DMS153 (cell line): ENCODE measurements at places on chromosomes 7 and 10.

- DNase-seq: no peak
Measured at GRCh38 chr7:157521061-157521731, 184.4 kb downstream of the DNAJB6 start.

- DNase-seq: no peak
Measured at GRCh38 chr7:31500656-31501055, 13.2 kb upstream of the ITPRID1 start.

- no peak for DNase-seq
Measured at GRCh38 chr10:131963350-131963749, 18.4 kb downstream of the BNIP3 start.

- no peak for DNase-seq
Measured at GRCh38 chr10:58718596-58718995, 205.9 kb downstream of the BICC1 start.

DNA sequence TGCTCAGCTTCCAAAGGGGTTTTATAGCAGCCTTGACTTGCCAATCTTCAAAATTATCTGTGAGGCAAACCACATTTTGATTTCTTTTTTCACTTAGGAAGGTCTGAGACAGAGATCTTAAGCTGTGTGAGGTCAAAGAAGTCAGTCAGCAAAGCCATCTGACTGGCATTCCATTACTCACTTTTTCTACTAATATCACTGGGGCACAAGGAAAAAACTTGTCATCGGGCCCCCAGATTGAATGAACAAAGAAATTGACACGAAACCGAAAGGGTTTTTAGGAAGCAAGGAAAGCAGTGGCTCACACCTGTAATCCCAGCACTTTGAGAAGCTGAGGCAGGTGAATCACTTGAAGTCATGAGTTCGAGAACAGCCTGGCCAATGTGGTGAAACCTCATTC is 78.5 kb upstream of the FRMD4A start:
- DNase-seq: no peak

DNA sequence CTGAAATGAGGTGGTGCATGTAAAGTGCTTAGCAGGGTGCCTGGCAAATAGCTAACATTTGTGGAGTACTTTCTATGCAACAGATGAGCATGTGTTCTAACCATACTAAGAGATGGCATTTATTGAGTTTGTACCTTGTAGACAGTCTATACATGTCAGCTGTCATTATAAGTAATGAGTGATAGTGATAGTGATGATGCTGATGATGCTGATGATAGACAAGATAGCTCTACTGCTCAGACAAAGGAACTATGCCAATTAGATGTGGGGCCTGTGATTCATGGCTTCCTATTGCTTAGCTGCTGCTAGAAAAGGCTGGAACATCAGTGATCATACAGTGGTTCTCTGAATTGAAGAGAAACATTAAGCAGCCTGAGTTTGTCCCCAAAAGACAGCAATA is 585.8 kb downstream of the KCNMA1 start:
- no peak for DNase-seq

DNA sequence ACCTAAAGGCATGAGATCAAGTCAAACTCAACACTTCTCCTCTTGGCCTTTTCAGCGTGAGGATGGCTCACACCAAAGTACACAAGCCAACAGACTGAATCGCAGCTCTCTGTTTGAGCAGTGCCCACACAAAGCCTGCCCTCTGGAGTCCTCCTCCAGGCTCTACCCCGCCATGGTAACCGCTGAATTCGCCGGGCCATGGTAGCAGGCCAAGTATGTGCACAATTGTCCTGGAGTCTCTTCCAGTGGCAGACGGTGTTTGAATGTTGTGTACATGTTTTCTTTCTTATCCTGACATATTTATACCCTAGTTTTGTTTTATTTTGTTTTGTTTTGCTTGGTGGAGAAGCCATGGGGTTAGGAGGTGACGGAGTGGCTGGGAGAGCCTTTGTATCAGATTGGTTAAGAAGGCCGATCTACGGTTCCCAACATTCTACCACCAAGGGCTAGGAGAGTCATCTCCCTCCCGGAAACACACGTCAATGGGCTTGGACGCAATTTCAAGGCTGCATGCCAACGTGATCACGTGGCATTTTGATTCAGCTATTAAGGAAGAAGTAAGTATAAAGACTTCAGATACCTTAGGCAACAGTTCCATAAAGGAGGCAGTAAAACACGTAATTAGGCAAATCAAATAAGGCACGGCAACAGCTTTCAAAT is 12.1 kb upstream of the SHH start:
- DNase-seq: no peak

DNA sequence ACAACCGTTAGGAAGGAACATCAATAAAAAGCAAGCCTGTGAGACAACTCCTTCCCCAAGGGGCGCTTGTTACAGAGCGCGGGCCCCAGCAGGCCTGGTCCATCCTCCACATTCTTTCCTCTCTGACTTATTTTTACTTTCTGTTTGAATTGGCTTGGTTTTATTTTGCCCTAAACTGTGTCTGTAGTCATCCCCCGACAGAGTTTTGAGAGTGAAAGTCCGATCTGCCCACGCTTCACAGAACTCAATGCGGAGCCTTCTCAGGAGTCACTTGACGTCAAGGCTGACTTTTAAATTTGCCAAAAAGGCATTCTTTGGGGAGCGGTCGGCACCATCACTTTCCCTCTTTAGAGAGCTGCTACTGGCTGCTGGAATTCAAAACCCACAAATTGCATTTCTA is 150.1 kb upstream of the KLF6 start:
- DNase-seq: no peak

- DNase-seq: no peak
Measured at GRCh38 chr10:87816898-87817608, 973 bp downstream of the ATAD1 start.

GRCh38 chr10:86594535-86594934 is 59.8 kb upstream of the OPN4 start:
- no peak for DNase-seq

GRCh38 chr7:67547183-67547907 is 550.7 kb downstream of the TYW1 start:
- no peak for DNase-seq

GRCh38 chr10:5283305-5284158 is 81.2 kb upstream of the UCN3 start:
- no peak for DNase-seq

DNA sequence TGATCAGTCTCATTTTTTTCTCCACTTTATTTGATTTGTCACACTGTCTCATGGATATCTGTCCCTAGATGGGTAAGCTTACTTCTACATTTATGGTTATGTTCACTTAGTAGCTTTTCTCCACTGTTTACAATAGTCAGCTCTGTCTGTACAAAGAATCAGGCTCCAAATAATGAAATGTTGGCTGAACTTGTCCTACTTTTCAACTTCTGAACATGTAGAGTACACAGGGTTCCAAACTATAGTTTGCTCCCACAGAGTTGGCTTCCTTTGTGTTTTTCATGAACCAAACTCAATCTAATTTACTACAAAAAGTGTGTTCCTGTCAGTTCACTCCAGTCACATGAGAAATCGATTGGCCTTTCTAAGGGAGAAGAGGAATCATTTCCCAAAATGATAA is 175.0 kb downstream of the CCDC71L start:
- DNase-seq: no peak

DNA sequence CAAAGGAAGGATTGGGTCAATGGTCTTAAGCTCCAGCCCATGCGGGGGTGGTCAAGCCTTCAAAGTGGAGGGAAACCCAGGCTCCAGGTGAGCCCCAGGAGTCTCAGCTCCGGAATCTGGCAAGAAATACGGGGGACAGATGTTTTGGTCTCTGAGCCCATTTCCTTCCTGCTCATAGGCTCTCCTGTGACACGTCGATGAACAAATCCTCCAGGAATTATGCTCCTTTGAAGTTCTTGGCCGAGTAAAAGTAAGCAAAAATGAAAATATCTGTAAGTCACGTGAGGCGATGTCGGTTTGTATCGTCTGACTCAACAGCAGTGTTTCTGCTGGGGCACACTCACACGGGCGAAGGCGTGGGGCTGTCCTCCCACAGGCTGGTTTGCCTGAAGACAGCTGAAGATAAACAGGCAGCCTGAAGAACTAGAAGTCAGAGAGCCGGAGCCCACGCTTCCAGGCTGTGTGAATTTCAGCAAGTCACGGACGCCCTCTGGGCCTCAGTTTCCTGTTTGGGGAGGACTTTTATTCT is 52.6 kb upstream of the SMNDC1 start:
- DNase-seq: no peak

DNA sequence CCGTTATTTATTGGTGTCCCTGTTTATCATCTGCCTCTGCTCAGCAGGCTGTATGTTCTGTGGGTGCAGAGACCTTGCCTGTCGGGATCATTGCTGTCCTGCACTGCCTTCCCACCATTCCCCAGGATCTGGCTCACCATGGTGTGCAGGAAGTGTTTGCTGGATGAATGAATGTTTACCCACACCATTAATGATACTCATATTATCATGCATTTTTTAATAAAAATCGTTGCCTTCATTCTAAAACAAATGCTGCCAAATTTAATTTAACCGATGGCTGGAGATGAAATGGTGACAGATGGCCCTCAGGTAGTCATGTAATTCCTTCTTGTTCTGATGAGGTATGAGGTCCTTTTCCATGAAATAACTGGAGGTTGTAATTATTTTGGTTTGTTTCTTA is 22.5 kb downstream of the PLPP4 start:
- DNase-seq: no peak

- DNase-seq: no peak
Measured at GRCh38 chr7:134584290-134584689, 35.4 kb downstream of the AKR1B15 start.

- peak; percentile 27 for DNase-seq
Measured at GRCh38 chr7:100132697-100133151, 6.0 kb downstream of the MBLAC1 start.

DNA sequence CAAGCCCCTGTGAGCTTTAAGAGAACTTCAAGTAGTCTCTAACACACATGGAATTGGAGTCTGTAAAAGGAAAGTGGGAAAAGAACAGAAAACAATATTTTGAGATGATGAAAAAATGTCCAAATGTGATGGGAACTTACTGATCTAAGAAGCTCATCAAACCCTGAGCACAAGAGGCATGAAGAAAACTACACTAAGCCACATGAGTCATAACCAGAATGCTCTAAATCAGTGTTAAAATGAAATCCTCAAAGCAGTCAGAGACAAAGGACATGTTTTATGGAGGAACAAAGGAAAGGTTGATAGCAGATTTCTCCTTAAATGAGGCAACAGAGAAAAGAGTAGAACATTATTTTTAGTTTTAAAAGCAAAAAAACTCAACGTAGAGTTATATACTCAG is 37.2 kb downstream of the ZNF33A start:
- no peak for DNase-seq

DNA sequence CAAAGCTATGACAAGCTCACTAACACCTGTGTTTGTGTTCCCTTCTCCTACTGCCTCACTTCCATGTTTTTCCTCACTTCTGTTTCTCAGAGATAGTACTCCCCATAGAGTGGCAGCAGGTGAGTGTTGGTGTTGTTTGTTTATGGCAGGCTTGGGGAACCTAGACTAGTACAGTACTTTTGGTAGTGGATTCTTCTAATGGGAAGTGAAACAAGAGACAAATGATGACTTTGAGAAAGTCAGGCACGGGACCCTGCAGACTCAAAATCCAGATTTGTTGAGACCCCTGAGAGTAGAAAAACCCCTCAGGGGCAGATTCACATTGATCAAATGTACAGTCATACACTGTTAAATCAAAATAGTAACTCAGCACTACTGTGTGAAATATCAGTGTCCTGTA is 6.4 kb upstream of the CFAP69 start:
- DNase-seq: no peak

GRCh38 chr7:149733924-149734790 is 39.2 kb downstream of the ZNF467 start:
- DNase-seq: no peak

GRCh38 chr10:107616463-107617410 is 452.2 kb upstream of the SORCS1 start:
- no peak for DNase-seq

DNA sequence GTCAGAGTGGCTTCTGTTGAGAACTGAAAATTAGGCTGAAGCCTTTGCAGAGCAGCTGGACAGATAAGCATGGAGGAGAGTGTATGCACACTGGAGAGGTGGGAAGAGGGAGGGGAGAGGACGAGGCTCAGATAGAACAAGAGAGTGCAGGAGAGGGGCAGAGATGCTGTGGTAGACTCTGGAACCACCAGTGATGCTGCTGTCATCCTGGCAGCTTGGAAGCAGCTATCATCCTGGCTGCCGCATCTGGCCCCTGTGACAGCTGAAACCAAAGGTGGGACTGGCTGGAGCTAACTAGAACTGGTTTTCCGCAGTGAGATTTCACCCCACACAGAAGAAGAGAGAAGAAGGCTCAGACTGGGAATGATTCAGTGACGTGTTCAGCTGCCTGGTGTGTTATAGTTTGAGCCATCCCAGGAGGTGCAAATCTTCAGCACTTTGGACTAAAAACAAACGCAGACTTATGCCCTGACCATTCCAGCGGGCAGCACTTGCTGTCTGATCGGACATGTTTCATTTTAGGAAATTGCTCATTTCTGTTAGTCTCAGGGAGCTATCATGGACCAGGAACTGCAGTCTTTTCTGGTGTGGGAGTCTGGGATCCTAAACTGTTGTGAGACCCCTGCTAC is 38.4 kb downstream of the EEPD1 start:
- DNase-seq: no peak

DNA sequence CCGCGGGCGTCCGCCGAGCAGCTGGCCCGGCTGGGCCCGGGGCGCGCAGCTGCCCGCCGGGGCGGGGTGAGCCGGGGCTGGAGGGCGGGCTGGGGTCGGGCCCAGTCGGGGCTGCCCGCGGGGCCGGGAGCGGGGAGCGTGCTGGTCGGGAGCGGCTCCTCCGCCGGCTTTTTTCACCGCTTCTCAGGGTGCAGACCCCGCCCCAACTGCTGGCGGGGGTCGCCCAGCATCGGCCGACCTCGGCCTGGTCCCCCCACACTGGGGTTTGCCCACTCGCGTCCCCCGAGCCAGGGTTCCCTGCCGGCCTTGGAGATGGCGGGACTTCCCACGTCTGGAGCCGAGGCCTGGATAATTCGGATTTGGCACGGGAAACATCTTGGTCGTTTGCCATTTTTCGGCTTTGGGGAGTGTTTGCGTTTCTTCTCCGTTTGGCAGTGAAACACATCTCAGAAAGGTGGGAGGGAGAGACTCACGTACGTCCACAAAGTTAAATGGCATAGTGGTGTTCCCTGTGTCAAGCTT is 432 bp downstream of the TMEM248 start:
- no peak for DNase-seq

DNA sequence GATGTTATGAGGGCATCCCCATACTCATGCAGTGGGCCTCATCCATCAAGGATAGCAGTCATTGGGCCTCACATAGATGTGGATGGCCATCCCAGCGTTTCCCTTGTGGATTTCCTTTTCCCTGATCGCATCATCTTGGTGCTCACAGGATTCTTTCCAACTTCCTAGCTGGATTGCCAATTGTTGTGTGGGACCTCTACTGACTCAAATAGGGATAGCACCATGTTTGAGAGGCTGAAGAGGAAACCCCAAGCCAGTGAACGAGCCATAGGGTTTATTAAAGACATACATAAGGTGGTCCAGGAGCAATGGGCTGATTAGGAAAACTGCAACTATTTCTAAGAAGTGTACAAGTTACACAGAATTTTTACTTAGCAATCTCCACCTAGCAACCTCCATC is 21.8 kb downstream of the ASZ1 start:
- no peak for DNase-seq

DNA sequence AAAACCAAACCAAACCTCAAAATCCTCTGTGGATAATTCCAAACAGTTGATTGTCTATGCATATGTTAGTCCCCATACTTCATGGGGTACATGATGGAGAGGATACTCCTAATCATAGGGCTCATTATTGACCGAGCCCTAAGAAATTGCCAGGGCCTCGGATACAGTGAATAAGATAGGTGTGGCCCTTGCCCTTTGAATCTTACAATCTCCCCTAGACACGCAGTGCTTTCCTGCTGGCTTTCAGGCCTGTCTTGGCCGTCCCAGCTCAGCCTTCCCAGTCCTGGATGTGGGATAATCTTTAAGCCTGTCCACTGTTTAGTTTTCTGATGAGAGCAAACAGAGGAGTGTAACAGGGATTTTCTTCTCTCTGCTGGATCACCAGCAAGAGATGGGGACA is 161.8 kb downstream of the TMEM178B start:
- DNase-seq: no peak
